ENCODE measurements at places on chromosomes 16 and 17.

DNA sequence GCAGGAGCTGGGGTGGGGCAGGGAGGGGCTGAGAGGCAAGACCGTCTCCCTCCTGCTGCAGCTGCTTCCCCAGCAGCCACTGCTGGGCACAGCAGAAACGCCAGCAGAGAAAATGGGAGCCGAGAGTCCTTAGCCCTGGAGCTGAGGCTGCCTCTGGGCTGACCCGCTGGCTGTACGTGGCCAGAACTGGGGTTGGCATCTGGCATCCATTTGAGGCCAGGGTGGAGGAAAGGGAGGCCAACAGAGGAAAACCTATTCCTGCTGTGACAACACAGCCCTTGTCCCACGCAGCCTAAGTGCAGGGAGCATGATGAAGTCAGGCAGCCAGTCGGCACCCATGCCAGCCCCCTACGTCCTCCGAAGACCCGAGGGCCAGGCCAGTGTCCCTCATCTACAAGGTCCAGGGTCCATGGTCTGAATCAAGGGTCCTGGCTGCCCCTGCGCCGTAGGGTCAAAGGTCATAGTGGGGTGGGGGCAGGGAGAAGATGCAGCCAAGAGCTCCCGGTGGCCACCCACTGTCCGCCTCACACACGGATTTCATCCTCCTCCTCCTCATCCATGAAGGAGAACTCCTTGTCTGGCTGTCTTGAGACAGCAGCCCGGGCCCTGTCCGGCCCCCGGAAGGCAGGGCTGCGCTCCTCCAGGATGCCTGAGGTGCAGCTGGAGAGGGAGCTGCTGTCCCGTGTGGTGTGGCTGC lies 23.4 kb upstream of the CPSF4L start:
- H3K4me3 ChIP-seq, result no peak overlapping the region
- no peak overlapping the region for H3K27ac ChIP-seq
- DNase-seq, result no peak

DNA sequence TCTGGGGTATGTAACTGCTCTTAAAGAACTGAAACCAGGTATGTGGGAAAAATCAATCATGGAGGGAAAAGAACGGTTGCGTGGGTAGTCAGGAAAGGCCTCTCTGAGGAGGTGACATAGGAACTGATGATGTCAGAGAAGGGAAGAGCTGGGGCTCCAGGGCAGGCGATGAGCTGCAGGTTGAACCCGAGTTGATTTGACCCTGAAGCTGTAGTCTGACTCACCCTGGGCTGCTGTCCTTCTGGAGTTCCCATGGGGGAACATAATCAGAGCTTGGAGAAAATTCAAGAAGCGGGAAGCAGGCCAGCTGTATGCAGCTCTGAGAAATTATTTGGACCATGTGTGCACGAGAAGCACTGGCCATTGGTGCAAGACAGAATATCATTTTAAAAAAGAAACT lies 16.7 kb downstream of the SLC6A2 start:
- no peak for DNase-seq
- no peak overlapping the region for H3K4me3 ChIP-seq
- H3K4me1 ChIP-seq, result no peaks in the 10 kb centered on the region
- no peaks in the 10 kb centered on the region for H3K27me3 ChIP-seq

DNA sequence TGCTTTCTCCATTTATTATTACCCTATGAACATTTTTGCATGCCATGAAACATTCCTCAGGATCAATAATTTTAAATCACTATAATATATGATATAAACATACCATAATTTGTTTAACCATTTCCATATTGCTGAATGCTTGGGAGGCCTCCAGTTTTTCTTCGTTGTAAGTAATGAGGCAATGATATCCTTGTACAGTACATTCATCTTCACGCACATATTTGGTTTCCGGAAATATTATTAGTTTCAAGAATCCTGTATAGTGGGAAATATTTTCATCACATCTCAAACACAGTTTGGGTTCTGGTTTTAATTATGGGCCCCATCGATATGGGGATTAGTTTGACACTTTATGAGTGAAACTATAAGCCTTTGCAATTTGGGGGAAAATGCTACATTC lies 135.4 kb downstream of the HS3ST3B1 start:
- peaks cover 23% of the 10 kb centered on the region for H3K4me1 ChIP-seq
- H3K27me3 ChIP-seq, result no peaks in the 10 kb centered on the region
- no peak overlapping the region for H3K4me3 ChIP-seq

GRCh38 chr16:24102209-24102660 lies 153.9 kb upstream of the CACNG3 start:
- no peak for DNase-seq
- H3K4me3 ChIP-seq, result no peak overlapping the region
- H3K4me1 ChIP-seq, result no peaks in the 10 kb centered on the region
- peaks cover 63% of the 10 kb centered on the region for H3K36me3 ChIP-seq
- no peak overlapping the region for H3K27ac ChIP-seq

- no peak overlapping the region for H3K27ac ChIP-seq
- H3K36me3 ChIP-seq, result peaks cover 18% of the 10 kb centered on the region
- DNase-seq, result no peak
- no peak overlapping the region for H3K4me3 ChIP-seq
These were observed 73.8 kb downstream of the CMIP start for GRCh38 chr16:81518439-81518757.

DNA sequence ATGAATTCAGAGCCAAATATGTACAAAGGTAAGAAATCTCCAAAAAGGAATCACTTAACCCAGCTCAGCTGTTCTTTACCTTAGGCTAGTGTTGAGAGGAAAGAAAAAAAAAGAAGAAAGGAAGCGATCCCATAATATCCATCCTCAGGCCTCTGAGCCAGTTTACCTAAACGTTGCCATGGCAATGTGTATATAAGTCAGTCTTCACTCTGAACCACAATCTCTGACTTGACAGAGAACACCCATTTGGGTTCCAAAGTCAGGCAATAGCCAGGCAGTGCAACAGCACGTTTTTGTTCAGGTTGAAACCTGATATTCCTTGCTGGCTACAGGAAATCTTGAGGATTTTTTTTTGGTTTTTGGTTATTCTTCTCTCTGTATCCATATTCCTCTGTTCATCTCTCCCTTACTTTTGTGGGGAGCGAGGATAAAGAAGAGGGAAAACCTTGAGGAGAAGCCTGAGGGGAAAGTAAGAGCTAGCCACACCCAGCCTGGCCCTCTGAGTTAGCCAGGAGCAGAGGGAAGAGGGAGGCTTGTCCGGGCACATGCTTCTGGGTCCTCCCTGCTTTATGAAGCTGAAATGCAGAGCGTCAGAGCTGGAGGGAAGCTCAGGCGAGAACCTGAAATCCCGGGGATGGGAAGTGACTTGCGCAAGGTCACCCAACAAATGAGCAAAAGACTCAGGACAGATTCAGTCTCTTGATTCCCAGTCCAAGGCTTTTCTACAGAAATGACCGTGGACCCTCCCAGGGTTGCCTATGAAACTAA lies 152.7 kb downstream of the SOX9 start:
- H3K27me3 ChIP-seq, result no peaks in the 10 kb centered on the region
- H3K27ac ChIP-seq, result no peak overlapping the region
- DNase-seq, result no peak
- no peaks in the 10 kb centered on the region for H3K36me3 ChIP-seq

DNA sequence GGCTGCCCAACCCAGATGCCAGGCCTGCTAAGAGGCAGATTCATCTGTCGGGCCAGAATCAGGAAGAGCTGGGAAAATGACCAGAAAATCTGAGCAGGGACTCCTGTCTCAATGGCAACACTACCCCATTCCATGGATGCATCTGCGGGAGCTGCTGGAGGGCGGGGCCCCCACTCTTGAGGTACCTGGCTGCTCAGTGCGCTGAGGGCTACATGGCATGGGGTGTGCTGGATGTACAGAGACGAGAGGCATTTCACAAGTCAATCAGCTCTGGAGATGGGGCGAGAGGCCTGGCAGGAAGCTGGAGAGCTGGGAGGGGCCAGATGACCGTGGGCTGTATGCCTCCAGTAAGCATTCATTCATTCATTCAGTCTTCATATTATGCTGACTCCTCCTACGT lies 6.4 kb downstream of the SDK2 start:
- no peaks in the 10 kb centered on the region for H3K36me3 ChIP-seq
- H3K27ac ChIP-seq, result peak overlapping the region; percentile 20
- H3K4me3 ChIP-seq, result no peak overlapping the region
- no peak for DNase-seq
- H3K27me3 ChIP-seq, result no peaks in the 10 kb centered on the region
- peaks cover 50% of the 10 kb centered on the region for H3K4me1 ChIP-seq

DNA sequence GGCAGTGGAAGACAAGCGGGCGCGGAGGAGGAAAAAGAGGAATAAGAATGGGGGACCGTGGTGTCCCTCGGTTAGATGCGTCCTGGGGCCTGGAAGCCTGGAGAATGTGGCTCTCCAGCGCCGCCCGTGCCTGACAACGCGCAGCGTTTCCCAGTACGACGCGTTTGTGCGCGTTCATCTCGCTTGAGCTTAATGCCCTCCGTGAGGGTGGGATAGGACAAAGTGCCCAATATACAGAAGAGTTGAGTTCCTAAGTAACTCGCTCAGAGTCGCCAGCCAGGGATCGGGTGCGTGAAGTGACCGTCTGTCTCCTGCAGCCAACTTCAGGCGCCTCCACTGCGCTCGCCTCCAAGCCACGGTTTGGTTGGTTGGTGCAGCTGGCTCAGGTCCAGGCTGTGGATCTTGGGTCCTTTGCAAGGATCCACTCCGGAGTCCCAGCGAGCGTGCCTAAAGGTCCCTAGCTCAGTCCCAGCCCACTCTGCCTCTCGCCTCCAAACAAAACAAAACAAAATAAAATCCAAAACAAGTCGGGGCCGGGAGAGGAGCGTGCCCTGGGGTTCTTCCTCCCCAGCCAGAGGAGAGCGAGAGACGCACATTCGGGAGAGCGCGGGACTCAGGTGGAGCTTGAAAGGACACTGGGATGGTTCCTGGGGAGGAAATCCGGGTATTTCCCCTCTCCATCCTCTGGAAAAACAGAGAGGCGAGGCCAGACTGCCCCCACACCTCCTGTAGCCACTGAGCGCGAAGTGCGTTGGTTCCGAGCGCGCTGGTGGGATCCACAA lies 974 bp downstream of the GALR2 start:
- peak overlapping the region; percentile 72 for H3K27ac ChIP-seq
- peaks cover 2% of the 10 kb centered on the region for H3K36me3 ChIP-seq
- peaks cover 60% of the 10 kb centered on the region for H3K27me3 ChIP-seq
- H3K4me1 ChIP-seq, result peaks cover 61% of the 10 kb centered on the region
- H3K4me3 ChIP-seq, result peak overlapping the region; percentile 80

GRCh38 chr17:48757524-48757961 lies 29.0 kb upstream of the HOXB13 start:
- H3K36me3 ChIP-seq, result peaks cover 1% of the 10 kb centered on the region
- peaks cover 93% of the 10 kb centered on the region for H3K27me3 ChIP-seq
- no peak overlapping the region for H3K4me3 ChIP-seq
- no peak for DNase-seq
- H3K4me1 ChIP-seq, result peaks cover 36% of the 10 kb centered on the region
- no peak overlapping the region for H3K27ac ChIP-seq

DNA sequence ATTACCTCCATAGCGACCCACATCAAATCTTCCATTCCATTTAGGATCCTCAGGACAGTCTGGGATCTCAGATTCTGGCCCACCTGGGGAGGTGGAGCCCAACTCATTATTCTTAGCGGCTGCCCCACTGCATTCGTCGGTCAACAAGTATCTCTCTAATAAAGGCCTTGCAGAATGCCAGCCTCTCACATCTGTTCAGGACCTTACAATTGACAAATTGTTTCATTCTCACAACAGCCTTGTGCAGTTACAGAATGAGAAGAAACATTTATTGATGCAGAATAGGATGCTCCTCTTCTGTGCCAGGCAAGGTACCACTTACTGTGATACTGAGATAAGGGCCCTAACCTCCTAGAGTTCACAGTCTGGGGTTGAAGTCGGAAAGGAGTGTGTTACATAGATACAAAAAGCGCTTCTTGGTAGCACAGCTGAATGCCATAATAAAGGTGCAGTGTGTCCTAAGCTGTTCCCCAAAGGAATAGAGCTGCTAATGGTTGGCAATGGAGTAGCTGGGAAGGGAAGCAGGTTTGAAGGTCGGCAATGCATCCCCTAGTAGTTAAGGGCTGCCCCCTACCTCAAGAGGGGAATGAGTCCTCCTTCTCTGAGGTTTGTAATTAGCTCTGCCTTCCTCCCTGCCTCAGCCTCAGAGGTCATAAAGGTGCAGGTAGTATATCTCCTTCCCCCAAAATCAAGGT lies 2.3 kb upstream of the MPP2 start:
- no peak overlapping the region for H3K4me3 ChIP-seq
- H3K4me1 ChIP-seq, result peaks cover 22% of the 10 kb centered on the region
- no peak overlapping the region for H3K27ac ChIP-seq
- peaks cover 36% of the 10 kb centered on the region for H3K27me3 ChIP-seq
- H3K36me3 ChIP-seq, result no peaks in the 10 kb centered on the region

DNA sequence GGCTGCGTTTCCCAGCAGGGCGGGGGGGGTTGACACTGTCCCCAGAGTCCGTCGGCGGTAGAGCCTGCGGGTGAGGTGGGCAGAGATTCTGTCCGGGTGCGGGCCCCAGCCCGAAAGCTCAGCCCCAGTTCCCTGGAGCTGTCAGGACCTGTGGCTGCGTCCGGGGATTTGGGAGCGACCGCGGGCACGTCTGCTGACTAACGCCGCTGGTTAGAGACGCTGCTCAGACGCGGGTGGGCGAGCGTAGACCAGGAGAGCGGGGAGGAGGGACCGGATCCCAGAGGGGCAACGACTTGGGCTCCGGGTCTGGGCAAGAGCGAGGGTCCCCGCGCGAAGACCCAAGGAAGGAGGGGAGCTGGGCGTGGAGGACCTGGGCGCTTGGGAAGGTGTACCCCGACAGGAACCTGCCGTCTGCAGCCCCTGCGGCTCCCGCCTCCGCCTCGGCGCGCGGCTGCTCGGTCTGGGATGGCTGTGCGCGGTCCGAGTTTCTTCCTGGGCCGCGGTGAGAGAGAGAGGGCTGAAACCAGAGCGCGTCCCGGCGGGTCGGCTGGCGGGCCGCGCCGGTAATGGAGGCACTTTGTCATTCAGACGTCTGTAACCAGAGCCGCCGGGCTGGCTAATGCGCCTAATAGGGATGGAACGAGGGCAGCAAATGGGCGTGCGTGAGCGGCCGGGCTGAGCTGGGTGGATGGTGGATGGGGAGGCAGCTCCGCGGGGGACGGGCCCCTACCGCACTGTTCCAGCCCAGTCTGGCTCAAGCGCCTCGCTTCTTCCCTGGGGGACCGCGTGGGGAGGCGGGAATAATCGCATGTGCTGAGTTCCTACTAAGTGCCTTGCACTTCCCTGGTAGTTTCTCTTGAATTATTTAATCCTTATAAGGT lies 2.3 kb downstream of the NGFR start:
- peaks cover 45% of the 10 kb centered on the region for H3K27me3 ChIP-seq
- H3K36me3 ChIP-seq, result no peaks in the 10 kb centered on the region
- H3K27ac ChIP-seq, result peak overlapping the region; percentile 71
- H3K4me1 ChIP-seq, result peaks cover 27% of the 10 kb centered on the region

DNA sequence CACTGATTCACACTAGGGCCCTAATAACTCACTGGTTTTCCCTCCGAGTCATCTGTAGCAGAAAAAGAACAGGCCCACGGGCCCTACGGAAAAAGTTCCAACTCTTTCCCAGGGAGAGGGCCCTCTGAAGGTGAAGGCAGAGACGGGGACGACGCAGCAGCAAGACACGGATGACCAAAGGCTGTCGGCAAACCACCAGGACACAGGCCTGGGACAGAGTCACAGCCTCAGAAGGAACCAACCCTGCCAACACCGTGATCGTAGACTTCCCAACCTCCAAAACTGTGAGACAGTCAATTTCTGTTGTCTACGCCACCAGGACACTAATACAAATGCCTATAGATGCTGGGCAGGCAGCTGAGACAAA lies 5.2 kb upstream of the SPHK1 start:
- peaks cover 4% of the 10 kb centered on the region for H3K27me3 ChIP-seq
- peaks cover 13% of the 10 kb centered on the region for H3K4me1 ChIP-seq
- no peak for DNase-seq
- no peak overlapping the region for H3K4me3 ChIP-seq

- peak within 1 kb of the TSS; percentile 68 for H3K27ac ChIP-seq
- H3K27me3 ChIP-seq, result peaks cover 8% of the 10 kb centered on the region
- peak; percentile 49 for DNase-seq
- peaks cover 31% of the 10 kb centered on the region for H3K4me1 ChIP-seq
- peak within 1 kb of the TSS; percentile 89 for H3K4me3 ChIP-seq
- H3K36me3 ChIP-seq, result peaks cover 6% of the 10 kb centered on the region
These were observed at the start of gene CRYM for GRCh38 chr16:21277927-21278706. TSS of gene CRYM (minus strand) at chr16:21278290. CDS start at chr16:21278251, 39 bp downstream.
